Natural killer cell treated with Interleukin-12 subunit alpha and Interleukin-12 subunit beta and Interleukin-15 and Interleukin-18, amount 100 ng/mL, for 72 hours (primary cell): ENCODE measurements at places on chromosomes 6 and 20.

GRCh38 chr6:65706436-65706835 lies 590 bp downstream of the EYS start:
- no peak for DNase-seq

- DNase-seq = no peak
These were observed 13.5 kb upstream of the HLA-DQA1 start for GRCh38 chr6:32623693-32624092.

DNA sequence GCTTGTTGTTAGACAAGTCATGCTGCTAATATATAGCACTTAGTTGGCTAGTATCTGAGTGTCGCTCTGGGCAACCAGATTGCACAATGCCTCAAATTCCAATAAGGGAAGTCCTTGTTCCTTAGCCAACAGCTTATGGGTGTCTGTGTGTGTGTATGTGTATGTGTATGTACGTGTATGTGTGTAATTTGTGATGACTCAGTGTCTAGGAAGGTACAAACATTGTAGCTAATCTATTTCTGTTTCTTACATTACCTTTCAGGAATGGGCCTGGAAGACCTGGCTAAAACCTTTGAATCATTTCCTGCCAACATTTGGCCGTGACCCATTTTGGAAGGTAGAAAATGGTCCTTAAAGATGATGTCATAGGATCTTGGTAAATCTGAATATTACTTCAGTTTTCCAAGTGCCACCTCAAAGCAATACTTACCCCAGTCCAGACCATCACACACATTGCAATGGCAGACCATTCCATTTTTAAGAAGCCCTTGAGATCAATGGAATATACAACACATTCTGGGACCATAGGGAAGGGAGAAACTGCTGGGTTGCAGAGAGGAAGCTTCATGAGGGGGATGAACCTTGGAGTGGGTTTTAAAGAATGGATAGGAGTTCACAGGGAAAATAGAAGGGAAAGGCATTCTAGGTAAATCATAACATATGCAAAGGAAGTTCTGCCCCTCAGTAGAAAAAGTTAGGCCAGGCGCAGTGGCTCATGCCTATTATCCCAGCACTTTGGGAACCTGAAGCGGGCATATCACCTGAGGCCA lies 25.1 kb downstream of the NEDD9 start:
- DNase-seq = no peak

DNA sequence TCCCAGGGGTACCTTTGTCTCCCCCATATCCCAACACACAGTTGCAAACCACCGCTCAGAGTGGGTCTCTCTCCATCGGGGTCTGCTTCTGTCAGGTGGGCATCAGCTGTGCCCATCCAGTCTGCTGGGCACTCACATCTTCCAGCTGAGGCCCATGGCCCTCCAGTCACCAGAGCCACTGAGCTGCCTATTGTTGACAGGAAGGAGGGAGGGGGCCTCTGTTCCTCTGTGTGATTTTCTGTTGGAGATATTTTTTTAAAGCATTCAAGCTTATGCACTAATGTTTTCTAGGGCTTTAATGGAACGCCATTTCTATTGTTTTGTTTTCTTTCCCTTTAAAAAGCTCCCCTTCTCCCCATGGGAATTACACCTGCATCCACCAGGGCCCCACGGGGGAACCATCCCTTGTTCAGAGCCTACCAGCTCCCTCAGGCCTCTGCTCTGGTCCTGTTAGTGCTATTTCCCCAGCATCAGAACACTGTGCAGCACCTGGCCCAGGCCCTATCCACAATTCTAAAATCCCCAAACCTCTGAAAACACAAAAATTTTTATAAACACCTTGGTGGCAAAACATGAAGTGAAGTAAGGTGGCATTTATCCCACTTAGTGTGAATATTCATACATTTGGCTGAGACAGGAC lies 326.2 kb downstream of the CD83 start:
- no peak for DNase-seq

DNA sequence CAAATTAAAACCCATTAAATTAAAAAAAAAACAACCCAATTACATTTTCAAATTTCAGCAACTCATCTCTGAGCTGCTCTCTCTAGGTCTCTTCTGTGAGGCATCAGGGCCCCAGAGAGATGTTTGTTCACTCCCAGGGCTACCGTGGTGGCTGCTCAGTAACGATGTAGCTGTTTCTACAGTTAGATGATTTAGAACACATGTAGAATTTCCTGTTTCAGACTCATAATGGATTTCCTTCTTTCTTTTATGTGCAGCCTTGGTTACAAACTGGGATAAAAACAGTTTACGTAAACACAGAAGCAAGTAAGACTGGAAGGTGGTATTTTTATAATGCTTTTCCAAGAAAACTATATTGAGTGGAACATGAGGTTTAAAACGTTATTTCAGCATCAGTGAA lies 116.1 kb upstream of the CCN2 start:
- no peak for DNase-seq

GRCh38 chr6:130162421-130162820 lies 60.3 kb downstream of the SAMD3 start:
- no peak for DNase-seq
